ENCODE measurements at places on chromosomes 3 and 15.

DNA sequence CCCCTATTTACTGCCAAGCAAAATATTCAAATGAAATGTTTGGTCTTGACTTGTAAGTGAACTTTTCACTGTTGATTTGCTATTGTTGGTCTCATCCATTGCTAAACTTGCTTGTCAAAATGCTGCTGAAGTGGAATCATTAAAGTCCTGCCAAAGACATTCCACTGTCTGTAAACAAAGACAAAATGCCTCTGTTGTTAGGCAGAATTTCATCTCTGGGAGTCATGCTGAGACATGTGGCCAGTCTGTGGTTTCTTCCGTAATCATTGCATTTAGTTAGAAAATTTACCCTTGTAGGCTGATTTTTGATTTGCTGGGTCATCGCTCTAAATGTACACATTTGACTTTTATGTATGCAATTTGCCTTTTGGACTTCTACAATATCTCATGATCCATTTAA lies 577.7 kb downstream of the MECOM start:
- DNase-seq, result no peak

DNA sequence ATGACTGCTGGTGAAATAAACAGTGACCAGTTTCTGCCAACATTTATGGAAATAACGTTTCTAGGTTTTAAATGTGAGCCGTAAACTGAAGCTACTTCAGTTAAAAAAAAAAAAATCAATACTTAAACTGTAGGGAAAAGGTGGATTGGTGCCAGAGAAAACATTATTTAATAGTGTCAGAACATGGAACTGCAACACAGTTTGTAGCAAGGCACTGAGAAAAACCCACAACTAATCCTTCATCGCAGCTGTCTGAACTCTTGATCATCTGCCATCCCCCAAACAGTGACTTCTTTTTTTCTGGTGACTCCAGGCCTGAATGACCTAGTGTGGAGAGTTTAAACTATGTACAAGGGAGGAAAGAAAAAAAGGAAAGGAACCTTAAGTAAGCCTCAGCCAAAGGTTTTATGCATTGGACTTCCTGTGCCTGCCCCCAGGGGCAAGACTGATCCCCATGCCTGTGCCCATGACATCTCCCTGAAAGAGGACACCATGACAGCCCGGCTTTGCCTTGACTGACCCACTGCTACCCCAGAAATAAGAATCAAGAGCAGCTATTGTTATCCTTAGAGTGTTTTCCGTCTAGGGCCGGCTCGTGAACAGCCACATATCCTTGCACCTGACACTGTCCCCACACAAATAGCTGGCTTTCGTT lies 33.1 kb downstream of the CRTAP start:
- no peak for DNase-seq

DNA sequence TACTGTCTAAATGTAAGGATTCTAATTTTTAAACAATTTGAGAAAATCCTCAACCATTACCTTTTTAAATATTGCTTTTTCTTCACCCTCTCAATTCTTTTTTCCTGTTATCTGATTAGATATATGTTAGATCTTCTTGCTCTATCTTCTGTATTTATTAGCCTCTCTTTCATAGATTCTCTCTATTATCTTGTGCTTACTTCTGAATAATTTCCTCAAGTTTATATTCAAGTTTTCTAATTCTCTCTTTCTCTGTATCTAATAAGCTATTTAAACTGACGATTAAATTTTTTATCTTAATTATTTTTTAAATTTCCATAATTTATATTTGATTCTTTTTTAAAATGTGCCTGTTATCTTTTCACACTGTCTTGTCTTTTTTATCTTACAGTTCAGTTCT lies 10.6 kb upstream of the MECOM start:
- DNase-seq, result no peak

DNA sequence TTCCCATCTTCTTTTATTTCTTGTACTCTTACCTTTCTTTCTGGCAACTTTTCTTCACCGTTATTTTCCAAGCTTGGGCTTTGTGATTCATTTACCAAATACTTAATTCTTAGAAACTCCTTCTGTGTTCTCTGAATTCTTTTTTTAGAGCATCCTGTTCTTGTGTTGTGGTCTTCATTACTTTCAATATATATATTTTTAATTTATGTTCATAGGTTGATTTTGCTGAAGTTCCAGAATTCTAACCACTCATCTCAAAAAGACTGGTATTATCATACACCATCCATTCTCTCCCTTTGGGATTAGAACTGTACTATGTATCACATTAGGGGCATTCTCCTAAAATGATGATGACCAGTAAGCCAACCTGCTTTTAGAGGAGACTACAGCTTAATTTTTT lies 362.3 kb upstream of the CBLB start:
- no peak for DNase-seq

- no peak for DNase-seq
Observed at GRCh38 chr3:122563717-122564025, 429 bp downstream of the PARP9 start.

GRCh38 chr3:108677811-108678210 lies 79.4 kb downstream of the RETNLB start:
- DNase-seq, result no peak

- DNase-seq, result no peak
Observed at GRCh38 chr3:1787094-1787493, 311.6 kb upstream of the CNTN4 start.

GRCh38 chr3:188361888-188362287 lies 207.9 kb downstream of the LPP start:
- no peak for DNase-seq

DNA sequence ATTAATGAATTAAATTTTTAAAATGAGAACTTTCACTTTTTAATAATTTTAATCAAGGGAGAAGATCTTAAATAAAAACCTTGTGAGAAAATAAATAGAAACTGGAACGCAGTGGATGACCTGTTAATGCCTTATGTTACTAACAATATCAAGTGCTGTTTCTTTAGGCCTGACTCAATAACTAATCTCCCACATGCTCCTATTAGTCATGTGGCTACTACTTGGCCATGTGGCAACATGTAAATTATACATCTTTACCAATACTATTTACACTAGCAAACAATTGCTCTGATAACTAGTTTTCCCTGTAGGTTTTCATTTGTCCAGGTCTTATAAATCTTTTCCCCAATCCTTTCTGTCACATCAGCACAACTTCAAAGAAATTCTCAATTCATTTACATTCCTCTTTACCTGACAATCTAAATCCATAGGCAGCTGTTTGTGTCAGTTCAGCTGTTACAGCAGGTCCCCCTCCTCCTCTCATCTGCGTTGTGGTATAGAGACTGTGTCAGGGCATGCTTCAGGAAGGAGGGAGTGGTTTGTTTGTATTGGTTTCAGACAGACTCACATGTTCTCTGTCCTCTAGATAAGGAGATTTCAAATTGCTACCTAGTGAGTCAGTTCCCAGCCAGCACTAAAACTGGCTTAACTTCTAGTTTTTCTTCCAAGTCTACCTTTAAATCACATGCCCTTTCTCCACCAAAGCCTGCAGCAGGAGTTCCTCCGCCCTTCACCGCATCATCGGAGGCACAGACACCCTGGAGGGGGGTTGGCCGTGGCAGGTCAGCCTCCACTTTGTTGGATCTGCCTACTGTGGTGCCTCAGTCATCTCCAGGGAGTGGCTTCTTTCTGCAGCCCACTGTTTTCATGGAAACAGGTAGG lies 11.3 kb upstream of the C3orf52 start:
- no peak for DNase-seq

DNA sequence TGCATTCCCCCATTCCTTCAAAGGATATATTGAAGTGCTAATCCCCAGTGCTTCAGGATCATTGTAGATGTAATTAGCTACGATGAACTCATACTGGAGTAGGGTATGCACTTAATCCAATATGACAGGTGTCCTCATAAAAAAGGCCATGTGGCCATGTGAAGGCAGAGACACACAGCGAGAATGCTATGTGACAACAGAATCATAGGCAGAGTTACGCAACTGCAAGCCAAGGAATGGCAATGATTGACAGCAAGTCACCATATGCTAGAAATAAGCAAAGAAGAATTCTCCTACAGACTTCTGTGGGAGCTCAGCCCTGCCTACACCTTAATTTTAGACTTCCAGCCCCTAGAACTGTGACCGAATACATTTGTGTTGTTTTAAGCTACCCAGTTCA lies 875.6 kb upstream of the ROBO1 start:
- no peak for DNase-seq

DNA sequence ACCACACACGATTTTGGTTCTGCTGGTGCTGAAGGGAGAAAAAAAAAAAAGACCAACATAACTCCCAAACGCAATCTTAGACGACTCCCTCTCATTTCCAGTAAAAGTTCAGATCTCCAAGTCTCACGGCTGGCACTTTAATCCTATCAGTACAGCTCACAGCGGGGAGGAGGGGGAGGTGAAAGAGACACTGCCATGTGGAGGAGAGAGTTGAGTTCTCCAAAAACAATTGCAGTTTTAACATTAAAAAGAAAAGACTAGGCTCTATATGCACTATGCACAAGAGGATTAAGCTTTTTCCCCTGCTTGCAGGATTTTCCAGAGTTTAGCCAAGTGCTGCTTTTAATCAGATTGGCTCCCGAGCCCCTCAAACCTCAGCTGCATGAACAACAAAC lies 16.8 kb downstream of the BMF start:
- no peak for DNase-seq

GRCh38 chr15:31013863-31014607 lies 22.6 kb upstream of the MTMR10 start:
- no peak for DNase-seq

- DNase-seq, result no peak
Observed at GRCh38 chr3:135159681-135160247, 364.7 kb downstream of the EPHB1 start.

DNA sequence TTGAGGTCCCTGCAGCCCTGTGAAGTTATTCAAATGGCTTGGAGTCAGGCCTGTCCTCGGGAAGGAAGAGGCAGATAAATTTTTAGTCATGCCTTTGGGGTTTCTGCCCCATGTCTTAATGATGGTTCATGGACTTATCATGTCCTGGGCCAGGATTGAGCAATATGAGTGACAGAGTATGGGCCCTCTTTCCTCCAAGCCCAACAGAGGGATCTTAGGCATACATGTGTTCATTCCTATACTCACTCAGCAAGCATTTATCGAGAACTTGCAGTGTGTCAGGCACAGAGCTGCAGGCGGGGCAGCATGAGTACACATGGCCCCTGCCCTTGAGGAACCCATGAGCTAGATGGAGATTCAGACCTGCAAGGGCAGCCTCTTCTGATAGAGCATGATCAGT lies 6.2 kb downstream of the ESYT3 start:
- DNase-seq, result no peak

DNA sequence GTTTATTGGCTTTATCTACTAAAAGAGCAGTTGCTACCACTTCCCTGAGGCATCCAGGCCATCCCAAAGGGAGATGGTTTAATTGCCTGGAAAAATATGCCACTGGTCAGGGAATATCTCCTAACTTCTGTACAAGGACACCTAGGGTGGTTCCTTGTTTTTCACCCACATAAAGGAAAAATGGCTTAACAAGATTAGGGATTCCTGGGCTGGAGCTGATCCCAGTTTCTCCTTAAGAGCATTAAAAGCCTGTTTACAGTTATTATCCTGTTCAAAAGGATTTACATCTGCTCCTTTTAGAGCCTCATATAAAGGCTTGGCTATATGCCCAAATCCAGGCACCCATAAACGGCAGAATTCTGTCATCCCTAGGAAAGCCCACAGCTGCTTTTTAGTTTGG lies 70.2 kb upstream of the WNT7A start:
- DNase-seq, result no peak

GRCh38 chr3:30162579-30162978 lies 443.8 kb upstream of the TGFBR2 start:
- DNase-seq, result no peak

- DNase-seq, result no peak
Observed at GRCh38 chr3:174097686-174098085, 700.1 kb downstream of the NLGN1 start.

GRCh38 chr3:132973441-132973840 lies 64.8 kb upstream of the TMEM108 start:
- DNase-seq, result no peak

DNA sequence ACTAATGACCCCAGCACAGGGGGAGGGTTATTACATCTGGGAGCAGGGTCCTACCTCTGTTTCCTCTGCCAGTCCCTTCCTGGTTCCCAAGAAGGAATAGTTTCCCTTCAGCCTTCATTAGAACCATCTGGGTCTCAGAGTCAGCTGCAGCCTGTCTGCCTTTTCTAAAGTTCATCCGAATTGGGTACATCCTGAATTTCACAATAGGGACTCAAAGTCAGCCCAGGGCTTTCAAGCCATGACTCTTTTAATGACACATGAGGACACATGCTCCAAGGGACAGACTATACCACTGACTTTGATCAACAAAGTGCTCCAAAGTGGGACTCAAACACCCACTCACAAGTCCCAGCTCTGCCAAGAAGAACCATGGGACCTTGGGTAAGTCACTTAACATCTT lies 12.7 kb upstream of the CRABP1 start:
- DNase-seq, result no peak

DNA sequence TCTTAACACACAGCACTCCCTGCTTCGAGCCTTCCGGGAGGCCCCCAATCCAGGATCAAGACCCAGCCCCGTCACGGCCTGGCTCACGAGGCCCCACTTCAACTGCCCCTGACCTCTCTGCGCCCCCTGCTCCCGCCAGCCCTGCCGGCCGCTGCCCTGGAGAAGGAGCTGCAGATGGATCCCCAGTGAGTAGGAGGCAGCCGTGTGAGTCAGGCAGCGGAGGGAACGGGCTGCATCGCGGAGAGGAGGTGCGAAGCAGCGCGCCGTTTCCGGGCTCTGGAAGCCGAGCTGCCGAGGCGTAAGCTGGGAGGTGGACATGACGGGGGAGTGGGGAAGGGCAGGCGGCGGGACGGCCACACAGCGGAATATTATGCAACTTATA lies 133.4 kb downstream of the TPRA1 start:
- no peak for DNase-seq

- DNase-seq, result no peak
Observed at GRCh38 chr3:42216302-42216701, 49.7 kb downstream of the CCK start.

GRCh38 chr3:141405025-141405424 lies 36.7 kb downstream of the ZBTB38 start:
- DNase-seq, result no peak

- DNase-seq, result no peak
Observed at GRCh38 chr15:92333709-92334108, 60.0 kb upstream of the ST8SIA2 start.

GRCh38 chr3:6585360-6585759 lies 275.6 kb upstream of the GRM7 start:
- no peak for DNase-seq

DNA sequence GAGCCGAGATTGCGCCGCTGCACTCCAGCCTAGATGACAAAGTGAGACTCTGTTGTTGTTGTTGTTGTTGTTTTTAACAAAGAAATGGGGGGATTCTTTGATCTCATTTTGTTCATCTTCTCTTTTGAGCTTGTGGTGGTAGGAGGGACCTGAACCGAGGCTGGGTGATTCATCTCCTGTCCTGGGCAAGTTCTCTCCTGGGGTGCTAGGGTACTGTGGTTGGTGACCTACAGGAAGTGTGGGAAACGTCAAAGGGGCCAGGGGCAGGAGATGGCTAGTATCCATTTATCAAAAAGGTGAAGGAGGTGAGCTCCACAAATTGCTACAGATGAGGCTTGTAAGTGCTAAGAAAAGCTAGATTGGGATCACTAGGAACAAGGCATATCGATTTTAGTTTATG lies 14.3 kb downstream of the PPCDC start:
- no peak for DNase-seq
